Kidney tubule cell (primary cell): ENCODE measurements at places on chromosomes 6 and 20.

DNA sequence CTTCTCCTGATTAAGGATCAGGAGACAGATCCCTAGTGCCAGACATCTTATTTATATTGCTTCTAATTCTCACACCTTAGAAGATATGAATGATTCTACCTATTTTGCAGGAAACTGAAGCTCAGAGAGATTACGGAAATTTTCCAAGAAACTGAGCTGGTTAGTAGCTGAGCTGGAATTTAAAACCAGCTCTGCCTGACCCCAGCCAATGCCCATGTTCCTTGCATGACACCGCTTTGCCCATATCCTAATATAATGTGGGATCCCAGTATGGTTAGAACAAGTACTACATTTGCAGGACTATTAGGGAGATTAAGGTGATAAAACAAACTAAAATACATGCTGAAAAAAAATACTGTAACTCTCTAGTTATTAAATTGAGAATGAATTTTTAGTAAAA lies 1.9 kb downstream of the TMEM30A start:
- DNase-seq = no peak

- DNase-seq = no peak
Observed at GRCh38 chr6:961407-961960, 268.5 kb upstream of the EXOC2 start.

DNA sequence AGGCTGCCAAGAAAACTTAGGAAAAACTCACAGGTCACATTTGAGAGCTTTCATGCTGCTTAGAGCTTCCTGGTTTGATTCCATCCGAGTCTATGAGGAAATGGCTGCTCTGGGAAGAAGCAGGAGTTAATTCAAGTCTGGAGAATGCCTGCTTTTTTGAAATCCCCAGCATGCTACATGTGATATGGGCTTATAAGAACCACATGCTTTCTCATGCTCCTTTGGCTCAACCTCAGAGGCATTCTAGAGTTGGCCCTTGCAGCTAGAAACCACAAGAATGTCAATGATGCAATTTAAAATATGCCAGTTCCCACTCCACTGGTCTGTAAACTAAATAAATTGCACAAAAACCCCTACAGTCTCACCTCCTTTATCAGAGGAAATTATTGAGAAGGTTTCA lies 142.9 kb upstream of the OLIG3 start:
- peak; percentile 97 for DNase-seq

- no peak for DNase-seq
Observed at GRCh38 chr20:62404761-62405107, 2.4 kb downstream of the CABLES2 start.

- peak; percentile 66 for DNase-seq
Observed at GRCh38 chr20:41632896-41633295, 14.7 kb upstream of the CHD6 start.

DNA sequence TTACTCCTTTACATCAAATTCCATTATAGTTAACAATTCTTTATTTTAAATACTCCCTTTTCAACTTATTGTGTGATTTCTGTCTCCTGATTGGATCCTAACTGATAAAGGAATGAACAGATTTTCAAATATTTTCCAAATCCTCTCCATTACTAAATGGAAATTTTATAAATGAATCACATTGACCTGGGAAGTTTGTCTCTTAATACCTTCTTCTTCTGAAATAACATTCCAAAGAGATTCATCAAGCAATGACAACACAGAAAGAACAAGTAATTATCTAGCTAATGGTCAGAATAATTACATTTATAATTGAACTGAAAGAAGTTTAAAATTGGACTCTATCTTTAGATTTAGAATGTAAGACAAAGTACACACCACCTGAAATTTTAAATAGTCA lies 515.4 kb upstream of the PTCHD4 start:
- no peak for DNase-seq

DNA sequence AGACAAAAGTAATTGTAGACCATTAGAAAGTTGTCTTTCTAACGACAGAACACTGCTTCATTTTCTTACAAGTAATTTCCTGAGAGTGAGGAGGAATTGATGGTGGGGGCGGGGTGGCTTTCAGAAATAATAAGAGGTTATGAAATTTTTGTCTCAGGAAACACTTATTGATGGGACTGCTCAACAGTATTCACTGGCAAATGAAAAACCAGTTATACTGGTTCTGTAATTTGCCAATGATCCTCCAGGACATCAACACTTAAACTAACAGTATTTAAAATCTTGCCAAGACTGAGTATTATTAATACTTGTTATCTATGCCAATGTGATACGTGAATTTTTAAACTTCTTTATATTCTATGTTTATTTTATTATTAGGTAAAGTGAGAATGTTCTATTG lies 41.8 kb upstream of the FUT9 start:
- DNase-seq = no peak

DNA sequence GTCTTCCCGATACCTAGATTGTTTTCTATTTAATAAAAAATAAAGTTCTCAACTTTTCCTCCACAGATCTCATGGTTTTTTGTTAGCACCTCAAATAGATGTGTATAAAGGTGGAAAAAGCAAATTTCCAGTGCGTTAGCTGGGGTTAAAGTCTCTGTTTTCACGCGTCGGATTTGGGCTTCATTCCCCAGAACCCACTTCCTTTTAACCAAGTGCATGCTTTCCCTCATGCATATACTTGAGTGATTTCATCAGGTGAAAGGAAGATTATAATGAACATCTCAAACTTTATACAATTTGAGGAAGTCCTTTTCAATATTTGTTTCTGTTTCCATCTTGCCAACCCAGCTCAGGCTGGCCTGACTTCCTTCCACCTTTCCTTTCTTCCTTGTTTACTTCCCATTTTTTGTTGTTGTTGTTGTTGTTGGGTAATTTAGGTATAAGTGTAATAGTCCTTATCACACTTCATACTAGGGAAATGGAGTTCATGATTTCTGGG lies 43.9 kb upstream of the GGTLC1 start:
- DNase-seq = no peak

DNA sequence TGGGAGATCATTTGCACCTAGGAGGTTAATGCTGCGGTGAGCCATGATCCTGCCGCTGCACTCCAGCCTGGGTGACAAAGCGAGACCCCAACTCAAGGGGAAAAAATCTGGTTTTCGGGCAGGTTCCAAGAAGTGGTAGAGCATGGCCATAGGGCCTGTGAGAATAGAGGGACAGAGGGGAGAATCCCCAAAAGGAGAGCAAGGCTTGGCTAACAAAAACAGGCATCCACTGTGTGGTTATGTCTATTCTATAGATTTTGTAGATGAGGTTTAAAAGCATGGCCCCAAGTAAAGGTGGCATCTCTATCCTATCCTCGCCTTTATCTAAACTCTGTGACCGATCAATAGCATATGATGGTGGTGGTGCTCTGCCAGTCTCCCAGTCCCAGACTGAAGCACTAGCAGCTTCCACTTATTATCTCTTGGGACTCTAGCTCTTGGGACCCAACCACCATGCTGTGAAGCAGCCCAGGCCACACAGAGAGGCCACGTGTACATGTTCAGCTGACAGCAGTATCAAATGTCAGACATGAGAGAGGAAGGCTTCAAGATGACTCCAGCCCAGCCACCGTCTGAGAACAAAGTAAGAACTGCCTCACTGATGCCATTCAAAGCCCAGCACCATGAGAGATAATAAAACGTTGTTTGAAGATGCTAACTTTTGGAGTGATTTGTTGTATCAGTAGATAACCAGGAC lies 27.7 kb downstream of the EIF2S2 start:
- no peak for DNase-seq

DNA sequence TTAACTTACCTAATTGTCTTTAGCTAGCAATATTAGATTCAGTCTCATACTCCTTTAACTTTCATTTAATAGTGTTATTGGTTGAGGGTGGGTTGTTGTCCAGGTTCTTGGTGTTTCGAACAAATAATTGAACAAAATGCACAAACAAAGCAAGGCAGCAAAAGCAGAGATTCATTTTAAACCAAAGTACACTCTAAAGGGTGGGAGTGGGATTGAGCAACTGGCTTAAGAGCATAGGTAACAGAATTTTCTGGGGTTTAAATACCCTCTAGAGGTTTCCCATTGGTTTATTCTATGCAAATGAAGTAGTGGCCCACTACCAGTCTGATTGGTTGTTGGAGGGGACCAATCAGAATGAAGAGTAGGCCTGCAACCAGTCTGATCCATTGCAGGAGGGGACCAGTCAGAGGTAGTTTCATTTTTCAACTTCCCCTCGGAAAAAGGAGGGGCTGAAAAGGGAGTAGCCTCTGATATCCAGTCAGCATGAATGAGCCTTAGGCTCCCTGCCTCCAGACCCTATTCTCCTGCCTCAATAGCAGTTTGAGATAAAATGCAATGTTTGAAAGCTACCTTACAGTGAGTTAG lies 26.3 kb upstream of the RAB23 start:
- DNase-seq = no peak

DNA sequence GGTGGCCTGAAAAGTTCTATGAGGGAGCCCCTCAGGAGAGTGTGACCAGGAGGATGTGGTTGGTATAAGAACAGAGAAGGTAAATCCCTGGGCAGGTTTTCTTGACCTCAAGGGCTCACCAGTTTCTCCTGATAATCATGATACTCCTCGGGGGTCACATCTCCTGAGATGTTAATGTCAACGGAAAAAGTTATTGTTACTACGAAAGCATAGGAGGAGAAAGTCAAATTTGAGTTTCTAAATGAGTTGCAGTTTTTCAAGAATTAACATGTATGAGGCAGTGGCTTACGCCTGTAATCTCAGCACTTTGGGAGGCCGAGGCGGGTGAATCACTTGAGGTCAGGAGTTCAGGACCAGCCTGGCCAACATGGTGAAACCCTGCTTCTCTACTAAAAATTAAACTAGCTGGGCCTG lies 23.4 kb downstream of the MGME1 start:
- no peak for DNase-seq

DNA sequence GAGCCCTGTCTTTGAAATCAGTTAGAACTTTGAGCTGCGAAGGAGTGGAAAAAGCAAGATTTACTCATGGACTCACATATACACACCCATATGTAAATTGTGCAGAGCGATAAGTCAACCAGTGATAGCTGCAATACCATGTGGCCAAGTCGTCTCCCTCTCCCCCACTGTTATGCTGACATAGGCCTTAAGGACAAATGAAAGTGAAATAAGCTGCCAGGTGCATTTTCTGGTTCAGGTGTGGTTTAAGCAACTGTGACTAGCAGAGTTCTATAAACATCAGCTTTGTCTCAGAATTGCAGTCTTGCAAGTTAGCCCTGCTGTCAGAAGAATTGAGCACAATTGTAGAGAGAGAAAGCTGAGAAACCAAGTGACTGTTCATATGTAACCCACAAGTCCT lies 9.6 kb downstream of the FAM83B start:
- peak; percentile 47 for DNase-seq

DNA sequence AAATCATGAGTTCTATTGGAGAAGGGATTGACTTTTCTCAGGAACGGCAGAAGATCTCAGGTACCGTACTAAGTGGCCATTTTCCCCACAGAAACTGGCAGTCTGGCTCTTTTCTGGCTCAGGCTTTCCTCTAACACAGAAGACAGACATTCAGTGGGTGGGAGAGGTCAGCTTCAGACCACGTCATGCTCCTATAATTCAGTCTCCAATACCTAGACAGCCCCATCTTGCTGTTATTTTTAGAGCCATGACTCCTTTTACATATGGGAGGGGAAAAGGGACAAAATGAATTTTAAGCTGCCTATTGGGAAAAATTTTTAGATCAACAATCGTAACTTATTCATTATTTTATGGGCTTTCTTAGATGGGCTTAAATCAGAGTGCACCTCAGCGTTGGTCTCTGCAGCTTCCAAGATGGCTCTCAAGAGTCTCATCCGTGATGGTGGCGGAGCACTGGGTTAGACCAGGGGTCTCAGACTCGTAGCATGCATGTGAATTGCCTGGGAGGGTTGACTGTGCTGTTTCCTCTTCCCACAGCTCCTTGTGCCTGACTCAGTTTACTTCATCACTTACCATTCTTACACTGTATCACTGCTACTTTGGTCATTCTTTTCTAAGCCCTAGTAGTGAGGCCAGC lies 86.9 kb downstream of the TCP11 start:
- no peak for DNase-seq

GRCh38 chr20:52746190-52746589 lies 226.0 kb upstream of the TSHZ2 start:
- DNase-seq = no peak

DNA sequence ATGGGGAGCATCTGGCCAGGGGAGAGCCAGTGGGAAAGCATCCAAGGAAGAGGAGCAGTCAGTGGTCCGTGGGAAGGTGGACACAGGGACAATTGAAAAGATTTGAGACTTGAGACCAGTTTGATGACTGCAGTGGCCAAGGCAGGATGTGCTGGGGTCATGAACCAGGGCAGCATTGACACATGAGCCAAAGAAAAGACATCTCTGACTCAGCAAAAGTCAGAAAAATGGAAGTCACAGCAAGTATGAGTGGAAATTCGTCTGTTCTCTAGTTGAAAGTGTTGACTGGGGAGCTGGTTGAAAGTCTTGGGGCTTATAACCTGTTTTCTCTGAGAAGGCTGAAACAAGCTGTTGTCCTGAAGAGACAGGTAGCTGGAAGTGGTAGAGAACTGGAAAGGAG lies 31.3 kb downstream of the RAB22A start:
- DNase-seq = peak; percentile 44

- DNase-seq = peak; percentile 39
Observed at GRCh38 chr6:132623106-132623845, 799 bp downstream of the TAAR2 start.

GRCh38 chr20:34016736-34017135 lies 23.0 kb downstream of the RALY start:
- no peak for DNase-seq

DNA sequence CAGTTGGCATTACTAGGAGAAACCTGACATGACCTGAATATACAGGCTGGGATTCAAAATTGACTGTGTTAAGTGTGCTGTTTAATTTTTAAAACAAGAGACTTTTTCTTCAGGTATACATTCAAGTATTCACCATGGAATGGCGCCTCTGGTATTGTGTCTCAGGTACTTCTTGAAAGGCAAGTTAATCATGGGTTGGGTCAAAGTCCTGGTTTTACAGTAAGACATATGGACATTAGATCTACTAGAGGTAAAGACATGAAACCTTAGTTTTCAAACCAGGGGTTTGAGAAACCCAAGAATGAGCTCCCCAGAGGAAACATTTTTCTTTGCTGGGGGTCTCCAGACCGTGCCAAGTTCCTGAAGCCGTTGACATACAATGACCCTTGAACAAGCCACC lies 232.4 kb downstream of the SAMD5 start:
- DNase-seq = no peak

- peak; percentile 44 for DNase-seq
Observed at GRCh38 chr6:107704347-107705013, 119.6 kb downstream of the SCML4 start.

DNA sequence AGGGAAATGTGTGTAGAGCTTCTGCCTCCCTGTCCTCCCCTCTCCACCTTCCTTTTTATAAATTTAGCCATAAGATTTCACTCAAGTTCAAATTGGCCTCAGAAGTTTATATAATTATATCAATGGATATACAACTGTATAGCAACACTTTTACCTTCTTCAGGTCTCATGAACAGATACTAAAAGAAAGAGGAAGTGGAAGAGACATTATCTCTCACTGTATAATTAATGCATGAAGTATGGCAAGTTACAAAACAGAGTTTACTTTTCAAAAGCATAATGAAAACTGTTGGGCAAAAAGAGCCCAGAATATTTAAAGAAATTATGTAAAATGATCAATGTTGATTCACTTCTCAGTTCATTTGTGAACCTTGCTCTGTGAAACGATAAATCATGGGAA lies 99.7 kb downstream of the PDE7B start:
- no peak for DNase-seq
